Fibroblast of lung (primary cell): ENCODE measurements at places on chromosomes 16 and 17. TPM values are rescaled to one million over a fixed set of nuclear protein-coding genes. Genes with fewer than 3 reads are reported as not detected.

DNA sequence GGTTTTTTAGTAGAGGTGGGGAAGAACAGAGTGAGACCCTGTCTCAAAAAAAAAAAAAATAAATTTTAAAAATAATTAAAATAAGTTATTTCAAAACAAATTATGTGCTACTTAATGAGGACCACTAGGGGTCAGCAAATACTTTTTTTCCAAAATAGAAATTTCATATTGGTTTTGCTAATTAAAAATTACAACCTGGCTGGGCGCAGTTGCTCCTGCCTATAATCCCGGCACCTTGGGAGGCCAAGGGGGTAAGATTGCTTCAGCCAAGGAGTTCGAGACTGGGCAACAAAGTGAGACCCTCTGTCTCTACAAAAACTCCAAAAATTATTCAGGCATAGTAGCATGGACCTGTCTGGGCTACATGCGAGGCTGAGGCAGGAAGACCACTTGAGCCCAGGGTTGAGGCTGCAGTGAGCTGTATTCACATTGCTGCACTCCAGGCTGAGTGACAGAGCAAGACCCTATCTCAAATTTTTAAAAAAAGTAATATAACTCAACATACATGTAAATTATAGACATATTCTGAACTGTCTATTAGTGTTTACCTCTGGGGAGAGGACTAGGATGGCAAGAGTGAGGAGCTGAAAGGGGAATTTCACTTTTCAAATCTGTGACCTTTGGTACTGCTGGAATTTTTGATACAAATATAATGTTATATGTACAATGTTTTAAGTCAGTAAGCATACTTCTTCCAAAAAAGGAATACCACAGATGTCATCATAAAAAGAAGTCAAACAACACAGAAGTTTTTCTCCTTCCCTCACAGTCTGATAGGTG lies 8.1 kb downstream of the MEIOB start:
- DNase-seq = peak; percentile 68

- peak; percentile 84 for DNase-seq
These were observed 11.4 kb upstream of the C1QL1 start for GRCh38 chr17:44979426-44979995.

Gene OR1F1
- total RNA-seq = not detected in 2 replicates

- no peak for DNase-seq
These were observed 722.3 kb downstream of the CDH8 start for GRCh38 chr16:61313931-61314330.

Gene KCTD11
- total RNA-seq = 8.8 and 9.0 TPM in 2 replicates

Gene PYY
- 0.33 TPM in 1 of 2 replicates, not detected in the other for total RNA-seq

GRCh38 chr17:4969047-4969550 lies 1.5 kb upstream of the SPAG7 start:
- peak; percentile 97 for DNase-seq

Gene KRT13
- total RNA-seq = not detected in 2 replicates

Gene CTRB2
- not detected in 2 replicates for total RNA-seq

- no peak for DNase-seq
These were observed 137.7 kb upstream of the CRHR1 start for GRCh38 chr17:45646288-45646988.

- peak; percentile 25 for DNase-seq
These were observed 323.7 kb upstream of the CDH11 start for GRCh38 chr16:65445313-65446260.

DNA sequence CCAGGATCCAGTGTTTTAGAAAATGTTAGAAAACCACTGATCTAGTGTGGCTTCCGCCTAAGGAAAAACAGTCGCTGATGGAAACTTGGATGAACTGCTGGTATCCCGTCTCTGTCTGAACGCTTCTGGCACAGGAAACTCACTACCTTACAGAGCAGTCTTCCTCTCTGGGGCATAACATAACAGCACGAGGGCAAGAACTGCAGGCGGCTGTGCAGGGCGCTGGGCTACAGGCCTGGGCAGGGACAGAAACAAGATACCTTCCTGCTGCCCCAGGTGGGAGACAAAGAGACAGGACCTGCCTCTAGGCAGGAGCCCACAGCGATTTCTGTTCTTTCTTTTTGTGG lies 10.5 kb downstream of the MXRA7 start:
- no peak for DNase-seq

GRCh38 chr16:68961778-68962402 lies 118.6 kb downstream of the TANGO6 start:
- DNase-seq = no peak

DNA sequence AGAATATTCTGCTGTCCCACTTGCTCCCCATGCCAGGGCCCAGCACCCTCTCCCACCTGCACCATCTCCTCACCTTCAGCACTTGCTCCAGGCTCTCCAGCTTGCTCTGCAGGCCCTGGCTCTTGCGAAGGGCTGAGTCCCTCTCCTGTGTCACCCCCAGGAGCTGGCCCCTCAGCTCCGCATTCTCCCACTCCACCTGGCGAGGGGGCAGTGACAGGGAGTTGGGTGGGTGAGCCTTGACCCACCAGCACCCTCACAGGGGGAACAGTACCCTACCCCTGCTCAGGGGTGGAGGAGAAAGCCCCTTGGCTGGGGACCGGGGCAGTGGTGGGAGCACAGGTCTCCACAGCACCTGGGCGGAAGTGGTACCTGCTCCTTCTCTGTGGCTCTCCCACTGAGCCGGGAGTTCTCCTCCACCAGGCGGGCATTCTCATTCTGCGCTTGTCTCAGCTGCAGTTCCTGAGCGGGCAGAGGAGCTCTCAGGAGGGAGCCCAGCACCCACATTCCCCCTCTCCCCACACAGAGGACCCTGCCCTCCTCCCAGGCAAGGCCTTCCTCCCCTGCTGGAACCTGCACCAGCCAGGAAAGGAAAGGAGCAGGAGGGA lies 5.9 kb downstream of the TSPOAP1 start:
- no peak for DNase-seq

Gene DHRS7C
- not detected in 2 replicates for total RNA-seq

- no peak for DNase-seq
These were observed 53.1 kb downstream of the CMIP start for GRCh38 chr16:81497690-81498089.

DNA sequence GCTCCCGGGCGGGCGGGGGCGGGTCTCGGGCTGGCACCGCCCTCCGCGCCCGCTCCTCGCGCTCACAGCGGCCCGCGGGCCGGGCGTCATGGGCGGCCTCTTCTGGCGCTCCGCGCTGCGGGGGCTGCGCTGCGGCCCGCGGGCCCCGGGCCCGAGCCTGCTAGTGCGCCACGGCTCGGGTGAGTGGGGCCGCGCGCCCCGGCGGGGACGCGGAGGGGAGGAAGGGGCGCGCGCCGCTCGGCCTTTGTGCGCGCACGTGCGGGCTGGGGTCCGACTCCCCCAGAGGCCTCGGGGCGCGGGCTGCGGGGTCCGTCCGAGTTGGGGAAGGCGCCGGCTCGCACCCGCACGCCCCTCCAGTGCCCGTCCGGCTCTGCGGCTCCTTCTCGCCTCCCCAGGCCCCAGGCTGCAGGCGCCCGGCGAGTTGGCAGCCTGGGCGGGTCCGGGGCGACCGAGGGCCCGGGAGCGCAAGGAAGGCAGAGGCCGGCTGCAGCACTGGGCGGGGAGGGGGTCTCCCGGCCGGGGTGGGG lies at the start of gene NME4:
Gene NME4, plus strand, starts transcription at position 65 of the 527 bp plus-strand sequence. Its CDS starts 24 bp downstream, at position 89.
- DNase-seq = no peak

Gene ERCC4
- 9.5 and 10.6 TPM in 2 replicates for total RNA-seq

DNA sequence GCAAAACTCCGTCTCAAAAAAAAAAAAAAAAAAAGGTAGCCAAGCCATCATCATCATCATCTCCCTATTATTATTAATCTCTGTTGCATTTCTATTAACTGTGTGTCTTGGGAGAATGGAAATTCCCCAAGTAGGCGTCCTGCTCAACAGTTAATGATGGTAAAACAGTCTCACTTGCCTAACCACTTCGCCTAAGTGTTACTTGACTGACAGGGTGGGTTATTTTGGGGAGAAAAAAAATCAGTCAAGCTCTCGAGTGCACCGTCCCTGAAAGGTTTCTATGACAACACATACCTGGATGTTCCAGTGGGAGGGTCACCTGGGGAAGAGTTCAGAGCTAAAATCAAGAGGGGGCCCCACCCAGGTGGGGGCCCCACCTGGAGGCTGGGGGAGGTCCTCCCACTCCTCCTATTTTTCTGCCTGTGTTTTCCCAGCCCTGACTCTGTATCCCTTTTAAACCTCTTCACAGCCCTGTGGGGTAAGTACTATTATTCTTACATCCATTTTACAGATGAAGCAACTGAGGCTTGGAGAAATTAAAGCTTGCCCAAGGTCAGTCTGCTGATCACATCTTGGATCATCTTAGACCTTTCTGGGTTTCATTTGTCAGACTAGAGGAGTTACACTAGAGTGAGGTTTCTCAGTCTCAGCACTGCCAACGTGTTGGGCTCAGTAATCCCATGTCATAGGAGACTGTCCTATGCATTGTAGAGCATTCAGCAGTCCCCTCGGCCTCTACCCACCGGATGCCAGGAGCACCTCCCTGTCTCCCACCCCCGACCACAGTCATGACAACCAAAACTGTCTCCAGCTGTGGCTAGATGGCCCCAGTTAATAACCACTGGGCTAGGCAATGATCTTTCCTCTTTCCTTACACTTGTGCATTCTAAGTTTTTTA lies 11.0 kb upstream of the ABAT start:
- DNase-seq = no peak

Gene SCARF1
- 0.77 and 0.99 TPM in 2 replicates for total RNA-seq

GRCh38 chr16:77897831-77898605 lies 109.7 kb downstream of the VAT1L start:
- no peak for DNase-seq

- peak; percentile 70 for DNase-seq
These were observed 27.5 kb downstream of the PIMREG start for GRCh38 chr17:6471531-6472465.

Gene RBFOX1
- not detected in 2 replicates for total RNA-seq

DNA sequence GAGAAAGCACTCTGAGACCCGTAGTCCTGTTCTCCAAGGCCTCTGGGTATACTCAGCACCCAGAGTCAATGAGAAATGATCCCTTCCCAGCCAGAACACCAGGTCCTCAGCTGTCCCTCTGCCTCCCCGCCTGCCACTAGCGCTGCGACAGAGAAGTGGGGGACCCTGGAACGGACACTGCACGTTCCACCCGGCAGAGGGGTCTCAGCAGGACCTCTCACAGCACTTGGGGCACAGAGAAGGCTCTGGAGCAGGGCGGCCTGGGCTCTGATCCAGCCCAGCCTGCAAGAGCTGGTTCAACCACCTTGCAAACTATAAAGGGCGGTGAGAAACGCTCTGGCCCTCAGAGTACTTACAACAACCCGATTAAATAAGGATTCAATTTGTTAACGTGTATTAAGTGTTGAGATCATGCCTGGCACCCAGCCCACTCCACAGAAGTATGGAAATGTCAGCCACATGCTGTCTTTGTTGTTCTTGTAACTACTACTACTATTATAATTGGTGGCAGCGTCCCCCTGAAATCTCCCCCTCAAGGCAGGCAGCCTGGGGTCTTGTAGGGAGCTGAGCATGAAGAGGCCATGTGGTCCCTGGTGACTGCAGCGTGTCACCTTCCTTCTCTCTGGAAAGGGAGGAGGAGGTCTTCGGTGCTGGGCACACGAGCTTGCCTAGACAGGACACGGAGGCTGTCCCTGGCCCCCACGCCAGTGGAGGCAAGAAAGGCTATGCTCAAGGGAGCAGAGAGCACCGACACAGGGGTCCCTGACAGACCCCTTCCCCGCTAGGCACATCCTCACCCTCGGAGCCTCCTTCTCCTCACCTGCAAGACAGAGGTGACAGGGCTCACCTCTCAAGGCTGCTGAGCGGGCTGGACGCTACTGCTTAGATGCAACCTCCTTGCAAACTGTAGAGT lies 2.4 kb downstream of the OSGIN1 start:
- peak; percentile 52 for DNase-seq

DNA sequence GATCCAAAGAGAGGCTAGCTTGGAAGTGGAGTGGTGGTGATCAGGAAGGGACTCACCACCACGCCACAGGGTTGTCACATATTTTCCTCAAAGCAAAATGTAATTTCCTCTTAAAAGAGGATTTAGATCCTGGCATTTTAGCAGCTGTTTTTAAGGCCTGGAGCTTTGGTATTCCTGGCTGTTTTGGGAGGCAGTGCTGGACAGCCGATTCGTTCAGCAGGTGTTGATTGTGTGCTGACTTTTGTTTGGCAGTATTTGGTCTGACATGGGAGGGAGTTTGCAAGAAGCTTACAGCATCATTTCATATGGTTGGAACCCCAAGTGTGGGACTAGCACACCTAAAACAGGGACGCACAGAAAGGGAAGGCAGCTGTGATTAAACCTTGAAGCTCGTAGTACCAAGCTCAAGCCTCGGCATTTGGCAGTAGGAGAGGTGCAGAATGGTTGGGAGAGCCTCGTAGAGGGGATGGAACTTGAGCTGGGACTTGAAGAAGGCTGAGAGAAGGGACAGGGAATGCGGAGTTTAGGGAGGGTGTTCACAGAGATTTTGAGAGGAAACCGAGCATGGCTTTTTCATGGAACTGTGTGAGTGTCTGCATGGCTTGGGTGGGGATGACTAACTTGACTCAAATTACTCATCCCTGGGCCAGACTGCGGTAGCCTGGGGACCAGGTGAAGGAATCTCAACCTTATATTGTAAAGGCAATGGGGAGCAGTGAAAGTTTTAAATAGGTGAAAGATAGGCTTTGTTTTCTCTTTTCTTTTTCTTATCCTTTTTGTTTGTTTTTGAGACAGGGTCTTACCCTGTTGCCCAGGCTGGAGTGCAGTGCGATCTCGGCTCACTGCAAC lies 52.3 kb downstream of the RPTOR start:
- no peak for DNase-seq

DNA sequence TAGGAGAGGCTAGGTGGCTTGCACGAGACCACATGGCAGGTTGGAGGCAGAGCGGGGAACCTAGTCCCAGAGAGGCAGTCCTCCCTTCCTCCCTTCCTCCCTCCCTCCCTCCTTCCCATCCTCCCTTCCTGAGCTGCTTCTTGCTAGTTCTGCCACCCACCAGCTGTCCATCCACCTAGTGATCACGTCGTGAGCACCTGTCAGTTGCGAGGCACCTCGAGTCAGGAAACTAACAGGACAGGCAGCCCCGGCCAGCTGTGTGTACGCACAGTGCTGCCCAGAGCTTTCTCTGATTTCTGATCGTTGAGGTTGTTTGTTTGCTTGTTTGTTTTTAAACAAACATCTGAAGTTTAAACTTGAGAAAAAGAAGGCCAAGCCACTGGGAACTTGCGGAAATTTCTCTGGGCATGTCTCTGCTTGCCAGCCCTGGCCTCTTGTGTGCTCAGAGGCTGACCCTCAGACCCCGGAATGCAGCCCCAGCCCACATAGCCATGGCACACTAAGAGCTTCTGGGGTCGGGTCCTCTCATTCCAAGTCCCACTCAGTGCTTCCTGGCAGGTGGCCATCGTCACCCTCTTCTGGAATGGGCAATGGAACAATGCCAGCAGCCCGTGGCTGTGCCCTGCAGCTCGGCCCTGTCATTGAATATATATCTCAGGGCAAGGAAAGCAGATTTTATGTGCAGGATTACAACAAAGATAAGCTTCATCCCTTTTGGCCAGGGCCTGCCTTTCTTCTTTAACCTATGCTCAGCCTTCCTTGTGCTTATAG lies 174.0 kb downstream of the KATNIP start:
- no peak for DNase-seq

DNA sequence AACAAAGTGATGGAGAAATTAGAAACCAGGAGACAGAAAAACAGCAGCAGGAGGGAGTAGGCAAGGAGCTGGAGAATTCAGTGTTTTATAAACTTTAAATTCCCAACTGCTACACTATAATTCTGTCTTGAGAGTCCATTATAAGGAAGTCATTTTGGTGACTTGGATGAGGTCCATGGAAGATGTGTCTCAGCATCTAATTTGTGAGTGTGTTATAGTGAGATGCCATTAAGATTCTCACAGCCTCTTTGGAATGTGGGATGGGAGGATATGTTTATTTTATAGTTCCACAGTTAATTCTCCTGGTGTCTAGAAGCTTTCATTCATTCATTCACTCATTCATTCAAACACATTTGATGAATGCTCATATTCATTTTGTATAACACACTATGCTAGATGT lies 206.0 kb upstream of the MYOCD start:
- DNase-seq = no peak
